ENCODE measurements at places on chromosomes 16 and 17.
A peak's percentile ranks its signal among the peaks of the same experiment; 100 is the strongest.

DNA sequence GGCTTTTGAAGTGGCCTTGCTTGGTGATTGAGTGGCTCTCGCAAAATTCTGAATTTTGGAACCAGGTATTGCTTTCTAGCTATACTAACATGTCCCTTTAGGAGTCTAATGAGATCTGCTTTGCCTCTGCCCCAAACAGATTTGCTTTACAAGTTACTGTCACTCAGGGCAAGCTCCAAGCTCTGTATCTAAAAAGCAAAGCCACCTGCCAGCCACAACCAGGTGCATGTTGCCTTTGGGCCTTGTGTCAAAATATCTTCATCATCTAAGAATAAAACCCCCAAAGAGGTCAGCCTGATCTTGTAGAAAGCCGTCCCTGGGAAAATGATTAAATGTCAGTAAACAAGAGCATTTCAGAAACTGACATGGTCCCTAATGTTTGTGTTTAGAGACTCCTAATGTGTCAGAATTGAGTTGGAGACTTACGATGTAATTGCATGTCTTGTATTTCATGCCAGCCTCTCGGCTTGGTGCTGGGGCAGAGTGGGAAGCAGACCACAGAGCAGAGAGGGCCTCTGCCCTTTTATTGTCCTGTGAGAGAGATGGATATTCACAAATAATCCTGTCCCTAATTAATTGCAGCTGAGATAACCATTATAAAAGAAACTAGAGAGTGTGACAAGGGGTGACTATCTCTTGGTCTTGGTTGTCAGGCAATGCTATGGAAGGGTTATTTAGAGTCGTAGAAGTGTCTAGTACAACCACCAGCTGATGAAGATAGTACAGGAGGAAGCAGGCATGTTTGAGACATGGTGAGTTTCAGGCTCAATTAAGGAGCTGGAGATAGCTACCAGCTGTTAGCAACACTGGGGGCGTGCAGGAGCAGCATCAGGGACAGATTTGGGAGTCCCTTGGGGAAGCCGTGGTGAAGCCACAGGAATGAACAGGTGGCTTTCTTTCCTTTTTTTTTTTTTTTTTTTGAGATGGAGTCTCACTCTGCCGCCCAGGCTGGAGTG lies 90.7 kb downstream of the PITPNC1 start:
- DNase-seq, result no peak

DNA sequence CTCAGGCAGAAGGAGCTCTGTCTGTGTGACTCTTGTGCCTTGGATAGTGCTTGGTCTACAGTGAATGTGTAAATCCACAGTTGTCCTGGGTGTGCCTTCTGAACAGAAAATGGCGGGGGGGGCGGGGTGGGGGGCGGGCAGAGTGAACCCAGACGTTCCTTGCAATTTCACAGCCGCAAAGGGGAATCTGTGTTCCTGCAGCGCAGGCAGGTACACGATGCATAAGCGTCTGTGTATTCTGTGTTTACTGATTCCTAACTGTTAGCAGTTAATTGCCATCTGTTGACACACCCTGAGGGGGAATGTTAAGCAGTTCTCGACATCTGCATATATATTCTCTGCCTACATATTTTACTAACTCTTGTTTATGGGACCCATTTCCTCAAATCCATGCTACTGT lies 123.5 kb upstream of the ZFHX3 start:
- no peak for DNase-seq

DNA sequence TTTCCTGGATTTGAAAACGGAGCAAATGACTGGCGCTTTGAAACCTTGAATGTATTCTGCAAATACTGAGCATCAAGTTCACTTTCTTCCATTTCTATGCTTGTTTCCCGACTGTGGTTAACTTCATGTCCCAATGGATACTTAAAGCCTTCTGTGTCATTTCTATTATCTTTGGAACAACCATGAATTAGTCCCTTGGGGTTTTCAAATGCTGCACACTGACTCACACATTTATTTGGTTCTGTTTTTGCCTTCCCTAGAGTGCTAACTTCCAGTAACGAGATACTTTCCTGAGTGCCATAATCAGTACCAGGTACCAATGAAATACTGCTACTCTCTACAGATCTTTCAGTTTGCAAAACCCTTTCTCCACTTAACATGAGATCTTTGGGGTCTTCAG lies 32.3 kb downstream of the BRCA1 start:
- DNase-seq, result no peak

- DNase-seq, result no peak
These were observed 3.4 kb downstream of the TERF2 start for GRCh38 chr16:69382421-69382820.

GRCh38 chr17:19766421-19767270 lies 18.5 kb upstream of the ALDH3A1 start:
- DNase-seq, result peak; percentile 91

- no peak for DNase-seq
These were observed 601.7 kb downstream of the MAF start for GRCh38 chr16:78998879-78999278.

DNA sequence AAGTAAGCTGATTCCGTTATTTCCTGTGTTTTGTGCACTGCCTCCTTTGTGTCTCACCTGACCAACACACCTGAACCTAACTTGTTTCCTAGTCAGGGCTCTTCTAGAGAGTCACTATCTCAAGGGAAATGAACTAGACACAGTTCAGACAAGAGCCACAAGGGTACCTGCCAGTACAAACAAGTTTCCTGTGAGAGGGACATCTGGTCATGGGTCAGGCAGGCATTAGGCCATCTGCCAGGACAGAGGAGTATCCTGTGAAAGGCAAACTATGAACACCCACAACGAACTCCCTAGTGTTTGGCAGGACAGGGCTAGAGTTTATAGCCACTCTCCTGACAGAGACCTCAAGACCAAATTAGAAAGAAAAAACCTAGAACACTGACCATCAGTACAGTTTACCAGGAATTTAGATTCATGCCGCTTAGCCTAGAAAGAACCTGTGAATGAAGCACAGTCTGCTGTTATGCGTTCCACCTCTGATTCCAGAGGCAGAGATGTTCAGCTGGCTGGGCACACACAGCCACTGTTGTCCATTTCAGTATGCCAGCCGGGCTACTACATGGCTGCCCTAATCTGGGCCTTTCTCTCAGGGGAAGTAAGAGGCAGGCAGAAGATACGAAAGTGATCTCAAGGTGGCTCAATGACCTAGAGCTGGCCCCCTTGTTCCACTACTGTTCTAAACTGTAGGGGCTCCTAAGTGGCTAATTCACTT lies 20.7 kb upstream of the GLG1 start:
- no peak for DNase-seq

DNA sequence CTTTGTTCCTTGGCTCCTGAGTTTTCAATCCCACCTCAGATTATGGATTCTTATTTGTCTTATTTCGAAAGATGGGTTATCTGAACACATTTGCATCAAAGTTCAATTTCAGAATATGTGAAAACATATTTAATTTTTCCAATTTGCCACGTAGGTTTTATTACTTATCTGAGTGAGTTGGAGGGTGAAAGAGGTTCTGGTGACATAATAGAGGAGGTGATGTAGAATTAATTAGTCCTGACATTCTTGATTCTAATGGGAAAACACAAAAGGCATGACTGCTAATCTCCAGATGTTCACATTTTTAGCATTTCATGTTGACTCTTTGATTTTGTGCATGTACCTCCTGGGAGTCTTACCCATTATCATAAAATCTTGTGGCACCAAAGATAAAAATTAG lies 9.1 kb downstream of the TOM1L1 start:
- no peak for DNase-seq

DNA sequence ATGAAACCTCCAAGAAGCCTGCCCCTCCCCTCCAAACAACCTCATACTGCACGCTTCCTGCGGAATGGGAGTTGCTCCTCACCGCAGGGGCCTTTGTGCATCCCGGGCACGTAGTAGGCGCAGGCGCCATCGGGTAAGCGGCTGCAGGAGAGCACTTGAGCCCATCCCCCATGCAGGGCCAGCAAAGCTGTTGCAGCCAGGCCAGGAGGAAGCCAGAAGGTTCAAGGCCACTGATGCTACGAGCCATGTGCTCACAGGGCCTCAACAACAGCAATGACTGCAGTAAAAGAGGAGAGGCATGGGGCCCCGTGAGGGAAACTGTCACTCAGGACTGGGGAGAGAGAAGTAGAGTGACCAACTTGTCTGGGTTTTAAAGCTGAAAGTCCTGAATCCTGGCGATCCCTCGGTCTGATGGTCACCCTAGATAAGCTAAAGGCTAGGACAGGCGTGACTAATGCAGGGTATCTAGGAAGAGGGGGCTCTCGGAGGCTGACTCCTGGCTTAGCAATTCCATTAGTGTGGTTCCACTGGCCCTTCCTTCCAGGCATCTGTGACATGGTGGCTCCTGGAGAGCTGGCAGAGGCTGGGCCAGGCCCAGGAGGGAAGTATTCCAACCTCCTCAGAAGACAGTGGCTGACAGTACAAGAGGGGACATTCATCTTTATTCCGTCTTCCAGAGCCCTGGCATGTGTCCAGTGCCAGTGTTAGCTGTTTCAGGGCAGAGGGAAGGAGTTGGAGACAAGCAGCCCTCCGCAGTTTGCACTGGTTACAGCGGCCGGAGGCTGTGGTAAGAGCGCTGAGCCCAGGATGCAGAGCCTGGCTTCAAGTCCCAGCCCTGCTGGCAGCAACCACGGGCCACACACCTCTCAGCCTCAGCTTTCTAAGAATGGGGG lies 20.8 kb downstream of the GOSR2 start:
- DNase-seq, result peak; percentile 26

DNA sequence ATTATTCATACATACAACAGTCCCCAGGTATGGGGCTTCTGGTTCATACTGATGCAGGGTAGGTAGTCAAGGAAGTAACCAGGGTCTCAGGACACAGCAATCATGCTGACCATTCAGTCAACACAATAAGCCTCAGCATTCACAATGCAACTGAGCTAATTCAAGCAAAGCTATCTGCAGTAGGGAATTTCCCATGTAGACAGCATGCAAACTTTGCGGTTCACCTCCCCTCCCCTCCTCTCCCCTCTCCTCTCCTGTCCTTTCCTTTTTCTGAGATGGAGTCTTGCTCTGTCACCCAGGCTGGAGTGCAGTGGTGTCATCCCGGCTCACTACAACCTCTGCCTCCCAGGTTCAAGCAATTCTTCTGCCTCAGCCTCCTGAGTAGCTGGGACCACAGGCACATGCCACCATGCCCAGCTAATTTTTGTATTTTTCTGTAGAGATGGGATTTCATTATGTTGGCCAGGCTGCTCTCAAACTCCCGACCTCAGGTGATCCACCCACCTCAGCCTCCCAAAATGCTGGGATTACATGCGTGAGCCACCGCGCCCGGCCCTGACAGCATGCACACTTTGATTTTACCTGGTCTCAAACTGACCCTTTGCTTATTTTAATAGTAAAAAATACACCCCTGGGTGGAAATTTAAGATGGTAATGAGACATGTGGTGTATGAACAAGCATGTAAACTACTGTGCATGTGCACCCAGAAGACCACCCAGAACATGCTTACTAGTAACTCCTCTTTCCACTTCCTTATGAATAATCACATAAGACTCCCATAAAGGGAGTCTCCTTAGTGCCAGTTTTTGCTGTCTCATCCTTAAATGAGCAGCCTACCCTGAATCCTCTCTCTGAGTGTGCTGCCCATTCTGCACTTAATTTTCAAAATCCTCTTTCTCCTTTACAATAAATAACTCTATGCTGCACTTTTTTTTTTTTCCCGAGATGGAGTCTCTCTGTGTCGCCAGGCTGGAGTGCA lies 9.3 kb upstream of the RNF135 start:
- DNase-seq, result peak; percentile 14

- DNase-seq, result no peak
These were observed 16.2 kb downstream of the VMP1 start for GRCh38 chr17:59723607-59724006.

- DNase-seq, result no peak
These were observed 172.5 kb downstream of the HS3ST3A1 start for GRCh38 chr17:13429201-13429600.

DNA sequence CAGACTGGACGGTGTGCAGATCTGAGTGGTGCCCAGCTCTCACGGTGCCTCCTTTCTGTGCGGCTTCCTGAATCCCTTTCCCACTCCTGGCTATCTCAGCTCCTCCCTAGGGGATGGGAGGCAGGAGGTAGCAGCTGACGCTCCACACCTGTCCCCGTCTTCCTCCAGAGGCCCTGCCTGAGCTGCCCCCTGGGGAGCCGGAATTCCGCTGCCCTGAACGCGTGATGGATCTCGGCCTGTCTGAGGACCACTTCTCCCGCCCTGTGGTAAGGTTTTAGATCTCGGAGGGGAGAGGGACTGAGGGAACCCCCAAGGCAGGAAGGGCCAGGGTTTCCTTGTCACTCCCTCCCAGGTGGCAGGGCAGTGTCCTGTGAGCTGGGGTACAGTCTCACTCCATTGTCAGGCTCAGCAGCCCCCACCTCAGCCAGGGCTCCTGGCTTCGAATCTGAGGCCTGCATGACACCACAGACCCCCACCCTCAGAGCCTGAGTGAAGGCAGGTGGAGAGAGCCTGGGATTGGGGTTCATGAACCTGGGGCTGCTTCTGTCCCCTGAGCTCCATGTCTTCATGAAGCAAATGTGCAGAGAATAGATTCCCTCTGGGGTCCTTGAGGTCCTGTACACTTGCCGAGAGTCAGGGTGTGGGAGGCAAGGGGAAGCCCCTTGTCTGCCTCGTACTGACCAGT lies 6.6 kb downstream of the DEF8 start:
- no peak for DNase-seq

- DNase-seq, result peak; percentile 56
These were observed 856 bp downstream of the DNAJA2 start for GRCh38 chr16:46972429-46973206.

DNA sequence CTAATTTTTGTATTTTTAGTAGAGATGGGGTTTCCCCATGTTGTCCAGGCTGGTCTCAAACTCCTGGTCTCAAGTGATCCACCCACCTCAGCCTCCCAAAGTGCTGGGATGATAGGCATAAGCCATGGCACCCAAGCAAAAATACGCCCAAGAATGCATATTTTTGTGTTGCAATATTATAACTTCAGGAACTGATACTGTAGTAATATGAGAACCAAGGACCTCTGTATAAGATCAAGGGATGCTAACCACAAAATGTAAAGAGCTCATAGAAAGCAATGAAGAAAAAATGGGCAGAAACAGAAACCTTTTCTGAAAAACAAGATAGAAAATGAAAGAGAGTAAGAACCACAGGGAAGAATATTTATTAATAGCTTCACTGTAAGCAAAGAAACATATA lies 183.6 kb upstream of the RPL38 start:
- DNase-seq, result no peak

DNA sequence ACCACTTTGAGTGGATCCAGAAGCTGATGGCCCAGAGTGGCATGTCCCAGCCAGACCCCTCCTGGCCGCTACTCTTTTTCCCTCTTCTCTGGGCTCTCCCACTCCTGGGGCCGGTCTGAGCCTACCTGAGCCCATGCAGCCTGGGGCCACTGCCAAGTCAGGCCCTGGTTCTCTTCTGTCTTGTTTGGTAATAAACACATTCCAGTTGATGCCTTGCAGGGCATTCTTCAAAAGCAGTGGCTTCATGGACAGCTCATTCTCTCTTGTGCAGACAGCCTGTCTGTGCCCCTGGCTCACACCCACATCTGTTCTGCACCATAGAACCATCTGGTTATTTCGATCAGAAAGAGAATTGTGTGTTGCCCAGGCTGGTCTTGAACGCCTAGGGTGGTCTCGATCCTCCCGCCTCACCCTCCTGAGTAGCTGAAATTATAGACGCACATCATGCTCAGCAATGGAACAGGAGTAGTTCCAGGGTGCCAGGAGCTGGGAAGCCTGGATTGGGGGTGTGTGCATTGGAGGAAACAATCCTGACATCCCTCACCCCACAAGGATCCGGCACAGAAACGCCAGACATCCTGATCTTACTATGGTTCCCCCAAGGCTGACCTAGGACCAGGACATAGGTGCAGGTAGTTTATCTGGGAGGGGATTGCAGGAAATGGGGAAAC lies 4.6 kb downstream of the PRSS21 start:
- DNase-seq, result no peak
